Stimulated activated CD4-positive, alpha-beta T cell treated with anti-CD3 and anti-CD28 coated beads, Interleukin-1b, Interleukin-23, amount 100 ng/mL, for 1 hour (primary cell): ENCODE measurements at places on chromosomes 16 and 17.

GRCh38 chr16:47848421-47849109, 307.2 kb downstream of the ABCC12 start:
- no peak for DNase-seq

DNA sequence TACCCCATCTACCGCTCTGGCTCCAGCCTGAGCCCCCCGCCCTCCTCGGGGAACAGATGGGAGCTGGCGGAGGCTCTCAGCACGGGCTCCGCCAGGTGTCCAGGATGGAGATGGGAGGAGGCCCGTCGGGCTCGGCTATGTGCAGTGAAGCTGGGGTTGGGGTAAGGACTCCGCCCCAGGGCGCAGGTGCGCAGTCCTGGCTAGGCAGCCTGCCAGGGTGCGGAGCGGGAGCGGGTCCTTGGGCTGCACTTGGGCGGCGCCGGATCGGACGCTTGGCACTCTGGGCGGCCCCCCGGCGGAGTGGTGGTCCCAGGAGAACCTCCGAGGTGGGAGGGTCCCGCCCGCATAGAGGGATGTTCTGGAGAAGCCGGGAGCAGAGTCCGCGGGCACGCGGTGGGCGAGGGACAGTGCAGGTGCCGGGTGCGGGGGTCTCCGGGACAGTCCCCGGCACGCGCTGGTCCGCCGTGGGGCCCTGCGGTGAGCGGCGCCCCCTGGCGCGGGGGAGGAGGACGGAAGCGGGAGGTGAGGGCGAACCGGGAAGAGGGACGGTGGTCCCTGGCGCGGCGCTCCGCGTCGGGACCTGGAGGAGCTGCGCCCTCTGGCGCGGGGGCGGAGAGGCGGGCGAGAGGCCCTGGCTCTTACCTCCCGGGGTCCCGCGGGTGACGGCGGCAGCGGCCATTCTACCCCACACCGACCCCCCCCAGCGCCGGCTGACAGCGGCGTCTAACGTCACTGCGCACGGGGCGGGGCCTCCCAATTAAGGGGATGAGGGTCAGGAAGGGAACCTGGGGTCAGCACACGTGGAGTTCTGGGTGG, at the start of gene CAMTA2:
Gene CAMTA2, minus strand, starts transcription at position 725 of the 816 bp plus-strand sequence. CDS start 1,453 bp downstream, outside the sequence.
- peak; percentile 67 for DNase-seq

GRCh38 chr16:17944345-17944744, 392.2 kb downstream of the NPIPA8 start:
- no peak for DNase-seq

- no peak for DNase-seq
Observed at GRCh38 chr16:27779641-27780164, 229.8 kb downstream of the KATNIP start.

DNA sequence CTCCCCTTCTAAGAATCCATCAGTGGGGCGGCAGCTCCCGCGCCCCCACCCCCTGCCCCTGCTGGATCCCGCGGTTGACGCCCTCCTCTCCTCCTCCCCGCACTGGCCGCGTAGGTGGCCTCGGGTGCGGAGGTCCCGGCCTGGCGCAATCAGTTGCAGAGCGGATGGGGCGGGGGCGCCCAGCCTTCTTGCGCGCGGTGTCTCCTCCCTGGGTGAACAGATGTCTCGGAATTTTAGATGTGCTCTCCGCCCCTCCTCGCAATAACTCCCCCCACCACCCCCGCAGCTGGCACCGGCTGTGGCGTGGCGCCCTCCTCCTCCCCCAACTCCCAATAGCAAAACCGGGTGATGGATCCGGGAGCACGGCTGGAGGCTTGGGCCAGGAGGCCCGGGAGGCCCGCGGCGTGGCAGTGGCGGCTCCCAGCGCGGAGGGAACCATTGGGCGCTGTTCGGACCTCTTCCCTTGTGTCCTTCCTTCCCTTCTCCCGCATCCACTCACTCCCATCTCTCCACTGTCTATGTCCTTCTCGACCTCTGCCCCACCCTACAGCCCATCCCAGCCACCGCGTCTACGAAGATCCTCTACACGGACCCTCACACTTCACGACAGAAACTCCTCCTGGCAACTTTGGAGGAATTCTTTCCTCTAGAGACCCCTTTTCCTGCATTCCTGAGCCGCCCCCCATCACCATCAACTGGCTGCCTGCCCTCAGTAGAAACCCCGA, 11.0 kb downstream of the NEUROD2 start:
- DNase-seq: no peak

DNA sequence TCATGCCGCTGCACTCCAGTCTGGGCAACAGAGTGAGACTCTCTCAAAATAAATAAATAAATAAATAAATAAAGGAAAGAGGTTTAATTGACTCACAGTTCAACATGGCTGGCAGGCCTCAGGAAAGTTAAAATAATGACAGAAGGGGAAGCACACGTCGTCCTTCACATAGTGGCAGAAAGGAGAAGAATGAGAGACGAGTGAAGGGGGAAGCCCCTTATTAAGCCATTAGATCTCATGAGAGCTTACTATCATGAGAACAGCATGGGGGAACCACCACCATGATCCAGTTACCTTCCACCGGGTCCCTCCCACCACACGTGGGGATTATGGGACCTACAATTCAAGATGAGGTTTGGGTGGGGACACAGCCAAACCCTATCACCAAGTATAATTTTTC, 54.5 kb downstream of the PAFAH1B1 start:
- DNase-seq: no peak

DNA sequence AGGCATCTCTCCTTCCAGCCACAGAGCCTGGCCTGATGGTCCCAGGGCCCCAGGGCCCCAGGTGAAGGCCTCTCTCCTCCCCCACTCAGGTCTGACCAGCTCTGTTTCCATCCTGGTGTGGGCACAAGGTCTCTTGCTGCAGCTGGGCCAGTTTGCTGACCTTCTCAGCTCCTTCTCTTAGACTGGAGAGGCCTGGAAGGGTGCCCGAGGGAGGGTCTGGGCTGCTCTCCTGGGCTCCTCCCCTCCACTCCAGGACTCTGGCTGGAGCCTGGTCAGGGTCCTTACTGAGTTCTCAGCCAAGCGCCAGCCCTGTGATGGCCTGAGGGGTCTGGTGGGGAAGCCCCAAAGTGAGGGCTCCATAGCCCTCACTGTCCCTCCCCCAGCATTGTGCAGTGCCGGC, 12.4 kb downstream of the SOCS3 start:
- no peak for DNase-seq

DNA sequence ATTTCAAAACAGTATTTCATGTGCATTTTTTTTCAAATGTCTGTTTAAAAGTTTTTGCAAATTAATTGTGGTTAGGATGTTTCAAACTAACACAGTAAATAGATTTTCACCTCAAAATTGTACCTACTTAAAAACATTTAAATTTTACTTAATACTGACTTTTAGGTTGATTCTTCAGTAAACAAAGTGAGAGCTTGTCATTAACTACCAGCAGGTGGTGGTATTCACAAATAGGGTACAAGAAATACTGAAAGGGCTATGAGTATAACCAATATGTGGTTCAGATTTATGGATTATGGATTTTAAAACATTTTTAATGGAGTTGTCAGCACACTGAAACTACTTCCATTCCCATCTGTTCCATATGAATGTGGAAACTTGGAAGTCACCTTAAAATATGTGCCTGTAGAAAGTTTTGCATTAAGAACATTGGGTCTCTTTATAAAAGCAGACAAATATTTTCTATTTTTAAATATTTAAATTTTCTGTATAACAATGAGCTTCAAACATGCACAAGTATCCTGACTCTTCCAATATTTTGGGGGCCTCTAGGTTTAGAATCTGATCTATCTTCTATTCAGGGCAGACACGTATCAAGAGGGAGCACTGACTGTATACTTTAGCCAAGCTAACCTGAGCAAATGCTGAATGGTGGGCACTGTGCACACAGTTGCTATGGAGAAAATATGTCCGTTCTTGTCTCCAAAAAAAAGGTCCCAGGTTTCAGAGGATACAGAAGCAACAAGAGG, 155.6 kb downstream of the SNX11 start:
- no peak for DNase-seq

GRCh38 chr16:77564791-77565390, 130.1 kb upstream of the ADAMTS18 start:
- no peak for DNase-seq

- no peak for DNase-seq
Observed at GRCh38 chr16:89123831-89124100, 30.1 kb downstream of the ACSF3 start.

DNA sequence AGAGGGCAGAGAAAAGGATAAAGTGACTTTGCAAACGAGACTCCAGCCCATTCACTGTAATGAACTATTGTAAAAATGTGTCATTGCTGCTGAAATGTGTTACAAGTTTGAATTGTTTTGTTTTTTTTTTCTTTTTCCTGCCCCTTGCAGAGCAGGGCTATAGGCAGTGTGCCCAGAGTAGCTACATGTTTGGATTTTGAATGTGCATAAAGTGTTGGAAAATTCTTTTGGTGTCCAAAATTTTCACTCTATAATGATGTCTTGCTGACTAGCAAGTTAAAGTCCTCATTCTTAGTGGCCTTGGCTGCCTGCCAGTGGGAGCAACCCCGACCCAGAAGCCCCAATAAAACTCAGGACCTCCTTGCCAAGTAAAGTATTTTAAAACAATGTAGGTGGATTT, 66.5 kb downstream of the IGF2BP1 start:
- no peak for DNase-seq

DNA sequence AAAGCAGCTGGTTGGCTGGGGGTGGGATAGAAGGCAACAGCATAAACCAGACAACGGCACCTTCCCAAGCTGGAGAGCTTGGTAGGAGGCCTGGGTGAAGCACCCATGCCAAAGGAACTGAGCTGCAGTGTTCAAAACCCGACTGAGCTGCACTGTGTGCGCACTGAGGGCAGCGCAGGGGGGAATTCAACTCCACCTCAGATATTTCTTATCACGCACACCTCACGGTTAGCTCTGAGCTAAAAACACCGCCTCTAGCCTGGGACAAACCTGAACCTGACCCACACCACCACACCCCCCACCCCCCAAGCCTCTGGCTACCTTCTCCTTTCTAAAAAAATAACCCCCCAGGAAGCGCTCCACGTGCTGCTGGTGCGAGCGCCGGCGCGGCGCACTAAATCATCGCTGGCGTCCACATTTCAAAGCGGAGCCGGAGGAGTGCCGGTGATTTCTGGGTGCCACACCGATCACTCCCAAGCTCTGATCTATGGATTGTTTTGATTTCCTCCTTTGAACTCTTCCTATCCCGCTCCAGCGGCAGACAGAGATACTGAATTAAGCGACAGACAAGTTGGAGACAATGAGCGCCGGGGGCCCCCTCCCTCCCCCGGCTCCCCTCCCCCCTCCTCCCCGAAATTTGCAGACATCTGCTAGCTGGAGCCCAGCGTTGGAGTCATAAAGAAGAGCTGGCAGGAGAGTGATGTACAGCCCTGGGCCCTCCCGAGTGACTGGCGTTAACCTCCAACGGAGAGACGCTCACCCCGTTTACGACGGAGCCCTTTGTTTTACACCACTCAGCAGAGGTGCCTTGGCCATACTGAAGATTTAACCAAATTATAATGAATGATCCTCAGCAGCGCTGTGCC, 85.0 kb downstream of the NOG start:
- no peak for DNase-seq

DNA sequence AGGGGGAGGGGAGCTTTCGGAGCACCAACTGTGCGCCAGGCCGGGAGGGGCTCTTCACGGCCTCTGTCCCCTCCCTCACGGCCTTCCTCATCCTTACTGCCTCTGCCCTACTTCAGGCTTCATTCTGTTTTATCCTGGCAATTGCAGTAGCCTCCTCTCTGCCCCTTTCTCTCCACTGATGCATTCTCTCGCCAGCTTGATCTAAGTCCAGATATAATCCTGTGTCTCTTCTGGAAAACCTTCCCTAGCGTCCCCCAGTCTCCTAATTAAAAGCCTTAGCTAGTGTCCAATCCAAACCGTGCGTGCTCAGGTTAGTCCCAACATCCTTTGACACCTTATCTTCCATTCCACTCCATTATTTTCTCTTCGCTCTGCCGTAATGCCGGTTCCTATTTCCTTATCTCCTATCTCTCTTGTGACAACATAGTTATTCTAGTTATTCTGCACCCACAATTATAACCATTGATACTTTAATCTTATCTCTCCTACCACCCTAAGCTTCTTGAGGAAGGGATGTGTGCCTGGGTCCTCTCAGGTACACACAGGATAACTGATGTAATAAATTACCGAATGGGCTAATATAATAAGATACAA, 869 bp downstream of the ZNF48 start:
- no peak for DNase-seq

GRCh38 chr17:80047176-80047575, 10.7 kb downstream of the CCDC40 start:
- DNase-seq: no peak

DNA sequence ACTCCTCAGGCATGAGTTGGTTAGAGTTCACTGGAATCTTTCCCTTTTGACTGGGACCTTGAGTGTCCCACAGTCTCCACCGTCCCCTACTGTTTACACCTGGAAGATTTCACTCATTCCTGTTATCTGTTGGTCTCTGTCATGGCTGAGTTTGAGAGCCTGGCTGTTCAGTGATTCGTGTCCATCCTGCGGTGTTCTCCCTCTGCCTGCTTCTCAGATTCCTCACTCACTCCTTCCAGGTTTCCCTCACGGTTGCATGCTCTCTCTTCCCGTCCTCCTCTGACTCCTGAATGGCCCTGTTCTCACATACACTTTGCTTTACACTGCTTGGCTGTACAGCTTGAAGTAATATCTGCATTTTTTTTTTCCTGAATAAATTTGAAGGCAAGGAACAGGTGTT, 24.5 kb downstream of the OR1D5 start:
- no peak for DNase-seq

GRCh38 chr16:26963109-26963508, 103.6 kb upstream of the C16orf82 start:
- no peak for DNase-seq

GRCh38 chr17:75572713-75573539, 14.7 kb upstream of the MYO15B start:
- DNase-seq: no peak
